ENCODE measurements at places on chromosomes 4 and X. TPM values are rescaled to one million over a fixed set of nuclear protein-coding genes. Genes with fewer than 3 reads are reported as not detected.

Gene CENPVL2
- not detected for total RNA-seq

Gene PRKG2
- 22.0 TPM for total RNA-seq

Gene STATH
- total RNA-seq = not detected

Gene CCDC110
- total RNA-seq = 0.88 TPM

Gene NAP1L2
- not detected for total RNA-seq

Gene MTTP
- 0.08 TPM for total RNA-seq

Gene SPANXN4
- not detected for total RNA-seq

Gene GAGE12H
- total RNA-seq = not detected

Gene RAB39B
- total RNA-seq = not detected

Gene GRK4
- 4.0 TPM for total RNA-seq

Gene SLC38A5
- 78.2 TPM for total RNA-seq

Gene COL25A1
- 0.08 TPM for total RNA-seq

Gene SHOX
- total RNA-seq = not detected

Gene FDCSP
- total RNA-seq = 7.7 TPM

Gene PAGE4
- total RNA-seq = not detected

Gene P2RY8
- not detected for total RNA-seq

Gene NUP62CL
- total RNA-seq = not detected

Gene ADGRL3
- total RNA-seq = 27.1 TPM

Gene TREX2
- total RNA-seq = not detected

Measured in epithelial cell of alveolus of lung (primary cell).